Caco-2 (cell line): ENCODE measurements at places on chromosomes 1 and 21.

DNA sequence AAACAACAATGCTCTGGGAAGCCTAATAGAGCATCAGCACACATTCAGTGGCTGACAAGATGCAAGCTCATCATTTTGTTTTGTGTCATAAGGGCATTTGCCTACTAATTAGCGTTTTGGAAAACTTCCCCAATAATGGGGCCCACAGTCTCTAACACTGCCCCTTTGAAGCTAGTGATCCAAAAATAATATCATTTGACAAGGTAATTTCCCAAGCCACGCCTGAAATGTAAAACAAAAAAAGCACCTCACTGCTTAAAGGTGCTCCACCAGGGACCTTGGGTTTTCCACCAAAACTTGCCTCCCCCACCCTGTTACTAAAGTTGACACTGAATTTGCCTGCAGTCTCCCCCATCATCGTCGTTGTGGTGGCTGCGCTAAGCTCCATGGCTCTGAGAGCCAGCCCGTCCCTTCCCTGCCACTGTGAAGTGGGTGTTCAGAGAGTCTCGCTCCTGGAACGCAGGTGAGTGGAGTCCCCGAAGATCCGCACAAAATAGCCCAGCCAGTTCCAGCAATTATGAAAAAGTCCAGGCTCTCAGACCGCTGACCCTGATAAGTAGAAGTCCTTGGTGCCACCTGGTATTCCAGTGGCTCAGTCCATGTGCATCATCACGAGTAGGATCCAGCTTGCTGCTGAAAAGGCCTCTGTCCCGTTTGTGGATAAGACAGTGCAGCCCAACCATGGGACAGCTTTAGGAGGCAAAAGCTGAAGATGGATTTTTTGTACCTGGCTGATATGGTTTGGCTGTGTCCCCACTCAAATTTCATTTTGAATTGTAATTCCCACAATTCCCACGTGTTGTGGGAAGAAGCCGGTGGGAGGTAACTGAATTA, 52.2 kb downstream of the RAB3GAP2 start:
- DNase-seq: no peak

- DNase-seq: no peak
Measured at GRCh38 chr1:94319319-94320102, 82.1 kb upstream of the ARHGAP29 start.

DNA sequence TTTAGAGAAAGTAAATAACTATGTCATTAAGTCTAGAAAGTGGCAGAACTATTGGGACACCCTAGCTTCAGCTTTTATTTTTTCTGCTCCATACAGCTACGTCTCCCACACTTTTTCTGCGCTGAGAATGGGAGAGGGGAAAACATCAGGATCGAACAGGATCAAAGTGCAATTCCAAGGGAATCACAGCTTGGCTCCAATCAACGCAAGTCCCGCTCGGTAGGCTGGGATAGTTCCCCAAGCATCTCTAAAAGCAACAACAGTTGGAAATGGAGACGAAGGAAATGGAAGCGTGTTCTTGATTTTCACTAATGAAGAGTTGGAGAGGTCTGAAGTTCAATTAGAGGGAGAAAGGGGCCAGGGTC, 536 bp downstream of the HMGCL start:
- DNase-seq: no peak

GRCh38 chr1:177239792-177240191, 69.0 kb downstream of the BRINP2 start:
- no peak for DNase-seq

DNA sequence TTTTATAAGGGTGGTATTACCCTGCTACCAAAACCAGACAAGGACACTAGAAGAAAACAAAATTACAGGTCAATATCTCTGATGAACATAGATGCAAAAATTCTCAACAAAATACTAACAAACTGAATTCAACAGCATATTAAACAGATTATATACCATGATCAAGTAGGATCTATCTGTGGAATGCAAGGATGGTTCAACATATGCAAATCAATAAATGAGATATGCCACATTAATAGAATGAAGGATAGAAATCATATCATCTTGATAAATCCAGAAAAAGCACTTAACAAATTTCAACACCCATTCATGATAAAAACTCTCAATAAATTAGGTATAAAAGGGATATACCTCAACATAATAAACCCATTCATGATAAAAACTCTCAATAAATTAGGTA, 24.3 kb upstream of the MYBPHL start:
- no peak for DNase-seq

DNA sequence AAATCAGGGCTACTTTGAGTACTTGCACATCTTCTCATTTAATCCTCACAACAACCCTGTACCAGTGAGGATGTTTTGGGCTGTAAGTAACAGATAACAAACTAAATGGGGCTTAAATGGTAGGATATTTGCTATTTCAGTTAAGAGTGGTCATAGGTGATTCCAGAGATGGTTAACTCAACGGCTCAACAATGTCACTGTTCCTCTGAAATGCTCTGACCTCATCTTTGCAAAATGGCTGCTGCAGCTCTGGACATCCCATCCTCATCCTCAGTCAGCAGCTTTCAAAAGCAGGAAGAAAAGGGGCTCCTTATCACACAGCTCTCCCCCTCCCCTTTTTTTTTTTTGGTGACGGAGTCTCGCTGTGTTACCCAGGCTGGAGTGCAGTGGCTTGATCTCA, 1.5 kb downstream of the LDLRAD2 start:
- no peak for DNase-seq

DNA sequence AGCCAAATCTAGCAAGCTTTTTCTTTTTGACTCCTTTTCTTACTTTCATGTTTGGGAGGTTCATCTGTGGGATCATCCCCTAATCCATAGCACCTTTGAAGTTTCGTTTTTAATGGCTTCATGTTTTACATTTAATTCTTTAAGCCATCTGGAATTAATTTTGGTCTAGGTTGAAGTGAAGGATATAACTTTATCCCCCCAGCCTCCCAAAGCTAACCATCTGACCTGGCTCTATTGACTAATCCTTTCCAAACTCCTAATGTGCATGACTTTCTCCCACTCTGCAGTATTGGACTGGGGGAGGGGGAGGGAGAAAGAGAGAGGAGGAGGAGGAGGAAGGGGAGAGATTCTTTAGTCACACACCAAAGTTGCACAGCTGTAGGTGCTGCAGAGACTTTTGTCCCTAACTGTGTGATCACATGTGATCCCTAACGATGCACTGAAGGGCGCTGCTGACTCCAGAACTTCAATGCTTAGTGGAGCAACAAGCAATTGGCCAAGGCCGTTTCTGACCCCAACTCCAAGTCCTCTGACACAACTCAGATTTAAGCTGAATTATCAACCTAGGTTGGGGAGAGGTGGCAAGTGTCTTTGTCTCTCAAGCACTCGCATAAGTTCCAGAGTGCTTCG, 191.6 kb downstream of the HUNK start:
- DNase-seq: no peak

- DNase-seq: no peak
Measured at GRCh38 chr1:114620419-114620818, 39.0 kb upstream of the BCAS2 start.

- DNase-seq: no peak
Measured at GRCh38 chr1:112826217-112826944, 111.2 kb upstream of the PPM1J start.

- no peak for DNase-seq
Measured at GRCh38 chr1:13699510-13699909, 478 bp upstream of the PRDM2 start.

DNA sequence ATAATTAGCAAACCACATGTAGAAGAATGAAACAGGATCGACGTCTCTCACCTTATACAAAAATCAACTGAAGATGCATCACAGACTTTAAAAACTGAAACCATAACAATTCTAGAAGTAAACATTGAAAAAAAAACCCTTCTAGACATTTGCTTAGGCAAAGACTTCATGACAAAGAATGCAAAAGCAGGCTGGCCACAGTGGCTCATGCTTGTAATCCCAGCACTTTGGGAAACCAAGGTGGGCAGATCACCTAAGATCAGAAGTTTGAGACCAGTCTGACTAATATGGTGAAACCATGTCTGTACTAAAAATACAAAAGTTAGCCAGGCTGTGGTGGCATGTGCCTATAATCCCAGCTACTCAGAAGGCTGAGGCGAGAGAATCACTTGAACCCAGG, 1351.7 kb downstream of the MRPL39 start:
- DNase-seq: no peak

DNA sequence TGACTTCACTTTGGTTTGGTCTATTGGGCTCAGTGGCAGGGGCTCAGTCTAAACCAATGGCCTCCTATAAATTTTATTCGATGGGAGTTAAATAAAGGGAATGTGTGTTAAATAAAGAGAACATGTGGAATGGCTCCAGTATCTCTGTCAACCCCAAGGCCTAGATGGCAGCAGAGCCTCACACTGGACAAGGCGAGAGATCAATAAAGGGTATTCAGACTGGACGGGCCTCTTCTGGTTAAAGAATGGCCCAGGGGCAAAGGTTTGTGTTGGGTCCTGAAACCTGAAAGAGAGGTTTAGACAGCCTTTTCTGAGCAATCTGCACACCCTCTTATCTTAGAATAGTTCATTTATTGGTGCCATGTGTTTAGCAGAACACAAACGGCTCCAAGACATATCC, 34.7 kb downstream of the SH3BP5L start:
- DNase-seq: peak; percentile 49

- DNase-seq: no peak
Measured at GRCh38 chr1:203098914-203099520, 13.2 kb upstream of the MYOG start.

DNA sequence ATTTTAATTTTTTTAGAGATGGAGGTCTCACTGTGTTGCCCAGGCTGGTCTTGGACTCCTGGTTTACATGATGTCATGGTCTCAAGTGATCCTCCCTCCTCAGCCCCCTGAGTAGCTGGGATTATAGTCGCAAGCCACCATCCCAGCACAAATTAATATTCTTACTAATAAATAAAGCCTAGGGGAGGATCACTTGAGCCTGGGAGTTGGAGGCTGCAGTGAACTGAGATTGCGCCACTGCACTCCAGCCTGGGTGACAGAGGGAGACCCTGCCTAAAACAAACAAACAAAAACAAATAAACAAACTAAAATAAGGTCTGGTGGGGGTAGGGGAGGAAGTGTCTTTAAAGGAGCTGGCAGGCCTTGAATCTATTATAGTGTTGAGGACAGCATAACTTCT, 8.7 kb upstream of the GADD45A start:
- no peak for DNase-seq

GRCh38 chr1:229034342-229034741, 236.6 kb upstream of the RAB4A start:
- DNase-seq: no peak

DNA sequence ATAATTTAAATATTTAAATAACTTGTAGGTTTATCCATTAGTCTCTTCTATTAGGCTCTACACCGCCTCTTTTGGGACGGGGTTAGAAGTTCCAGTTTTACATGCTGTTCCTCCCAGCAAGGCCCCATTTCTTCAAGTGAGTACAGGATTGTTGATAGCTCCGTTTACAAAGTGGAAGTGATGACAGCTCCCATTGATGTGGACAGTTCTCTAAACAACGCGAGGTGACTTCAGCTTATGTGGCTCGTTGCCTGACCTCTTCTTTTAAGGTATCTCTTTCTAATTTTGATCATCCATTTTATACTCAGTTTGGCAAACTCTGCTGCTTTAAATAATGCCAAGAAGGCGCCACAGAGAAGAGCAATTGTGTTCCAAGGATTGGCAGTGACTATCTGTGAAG, 49.7 kb downstream of the PACC1 start:
- no peak for DNase-seq

GRCh38 chr1:185207980-185208602, 51.1 kb downstream of the SWT1 start:
- DNase-seq: no peak

GRCh38 chr1:2099886-2100779, 49.9 kb downstream of the PRKCZ start:
- no peak for DNase-seq

DNA sequence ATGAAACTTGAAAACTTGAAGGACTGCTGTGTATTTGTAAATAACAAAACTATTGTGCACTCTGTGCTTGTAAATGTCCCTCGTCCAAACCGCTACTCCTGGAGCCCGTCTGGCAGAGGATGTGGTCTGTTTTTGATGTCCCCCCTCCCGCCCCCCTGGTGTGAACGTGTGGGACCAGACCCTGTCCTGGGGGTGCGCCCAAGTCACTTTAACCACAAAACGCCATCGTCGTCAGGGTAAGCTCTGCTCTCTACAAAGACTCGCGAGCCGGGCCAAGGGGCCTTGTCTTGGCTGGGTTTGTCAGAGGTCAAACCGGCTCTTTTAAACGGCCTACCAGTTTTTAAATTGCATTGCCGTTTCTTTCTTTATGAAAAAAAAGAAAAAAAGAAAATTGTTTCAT, 87.4 kb upstream of the TMEM51 start:
- no peak for DNase-seq

DNA sequence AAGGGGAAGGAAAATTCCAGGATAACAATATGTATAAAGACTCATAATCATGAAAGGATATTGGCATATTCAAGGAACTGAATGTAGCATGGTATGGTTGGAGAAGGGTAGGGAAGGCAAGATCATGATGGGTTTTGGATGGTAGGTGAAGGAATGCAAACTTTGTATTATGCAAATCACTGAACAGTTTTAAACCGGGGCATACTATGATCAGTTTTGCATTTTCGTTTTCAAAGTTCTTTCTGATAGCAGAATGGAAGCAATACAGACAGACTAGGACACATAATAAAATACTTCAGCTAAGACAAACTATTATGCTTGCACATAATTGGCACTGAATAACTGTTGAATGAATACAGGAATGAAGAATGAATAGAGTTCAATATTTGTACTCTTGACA, 14.5 kb upstream of the CTH start:
- DNase-seq: no peak
